ENCODE measurements at places on chromosomes 2 and 18. TPM values are rescaled to one million over a fixed set of nuclear protein-coding genes. Genes with fewer than 3 reads are reported as not detected.

DQX1 gene
- not detected for total RNA-seq

UBXN4 gene
- 46.9 TPM for total RNA-seq

VWC2L gene
- not detected for total RNA-seq

GALNT1 gene
- total RNA-seq: 50.7 TPM

OSBPL1A gene
- 12.9 TPM for total RNA-seq

RGPD3 gene
- 0.13 TPM for total RNA-seq

GPR55 gene
- total RNA-seq: not detected

ACTG2 gene
- 0.11 TPM for total RNA-seq

TGFA gene
- 7.4 TPM for total RNA-seq

GPR75 gene
- 1.5 TPM for total RNA-seq

KCNIP3 gene
- total RNA-seq: 0.89 TPM

LYG2 gene
- not detected for total RNA-seq

SPATA3 gene
- not detected for total RNA-seq

STARD6 gene
- total RNA-seq: not detected

SERPINB10 gene
- total RNA-seq: 0.22 TPM

SH2D6 gene
- total RNA-seq: 1.2 TPM

CFAP65 gene
- 0.15 TPM for total RNA-seq

NABP1 gene
- 12.0 TPM for total RNA-seq
